Stimulated activated CD8-positive, alpha-beta memory T cell treated with anti-CD3 and anti-CD28 coated beads, Interleukin-4, amount 100 ng/mL, for 48 hours (primary cell): ENCODE measurements at places on chromosomes 5 and 9.

- DNase-seq: no peak
These were observed 126.1 kb upstream of the HAPLN1 start for GRCh38 chr5:83846624-83847350.

DNA sequence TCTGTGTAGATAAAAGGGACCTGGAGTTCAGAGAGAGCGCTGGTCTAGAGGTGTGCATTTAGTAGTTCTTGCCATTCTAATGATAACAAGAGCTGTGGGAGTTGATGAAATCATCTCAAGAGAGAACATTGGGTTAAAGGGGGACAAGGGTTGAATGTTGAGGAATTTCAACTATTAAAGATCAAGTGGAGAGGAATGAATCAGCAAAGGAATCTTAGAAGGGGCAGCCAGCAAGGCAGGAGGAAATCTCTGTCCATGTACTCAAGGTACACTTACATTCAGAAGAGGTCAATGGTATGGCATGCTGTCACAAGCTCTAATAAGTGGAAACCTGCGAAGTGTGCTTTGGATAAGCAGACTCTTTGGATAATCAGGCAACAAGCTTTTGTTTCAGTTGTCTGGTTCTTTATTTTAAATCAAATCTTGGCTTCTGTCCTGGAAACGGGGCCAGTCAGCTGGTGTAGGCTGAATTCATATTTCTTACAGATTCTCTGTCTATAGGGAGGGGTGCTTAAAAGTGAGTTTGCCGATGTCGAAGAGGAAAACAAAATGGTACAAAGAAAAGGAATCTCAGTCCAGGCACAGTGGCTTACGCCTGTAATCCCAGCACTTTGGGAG lies 320.5 kb upstream of the CD180 start:
- no peak for DNase-seq

GRCh38 chr9:136799079-136799853 lies 3.1 kb downstream of the CCDC183 start:
- DNase-seq: no peak

DNA sequence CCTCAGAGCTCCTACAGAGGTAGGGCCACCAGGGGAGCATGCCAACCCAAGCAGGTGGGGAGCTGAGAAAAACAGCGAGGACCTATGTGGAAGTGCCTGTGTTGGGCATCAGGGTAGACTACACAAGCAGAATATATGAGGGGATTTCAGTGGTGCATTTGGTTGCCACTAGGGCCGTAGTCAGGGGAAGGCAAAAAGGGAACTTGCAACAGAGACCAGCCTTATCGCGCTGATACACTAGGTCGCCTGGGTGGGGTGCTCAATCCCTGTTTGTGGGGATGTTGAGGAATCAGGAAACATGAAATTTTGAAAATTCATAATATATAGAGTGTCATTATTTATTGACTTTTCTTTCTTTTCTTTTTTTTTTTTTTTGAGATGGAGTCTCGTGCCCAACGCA lies 370.9 kb upstream of the PRR16 start:
- DNase-seq: no peak

DNA sequence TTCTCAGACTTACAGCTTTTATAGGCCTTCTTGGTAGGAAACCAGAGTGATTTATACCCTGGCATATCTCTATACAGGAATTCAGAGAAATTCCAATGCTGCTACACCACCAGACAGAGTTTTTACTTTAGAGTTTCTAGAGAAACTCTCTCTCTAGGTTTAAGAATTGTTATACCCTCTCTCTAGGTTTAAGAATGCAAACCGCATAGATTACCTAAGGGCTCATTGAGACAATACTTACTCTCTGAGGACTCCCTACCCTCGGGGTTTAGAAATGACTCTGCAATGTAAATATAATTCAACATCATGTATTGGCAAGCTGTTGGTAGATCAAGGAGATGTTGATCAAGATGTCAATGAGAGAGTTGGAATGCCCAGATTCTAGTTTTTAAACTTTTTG lies 15.3 kb upstream of the ELAVL2 start:
- no peak for DNase-seq

- no peak for DNase-seq
These were observed 183.6 kb downstream of the CFAP90 start for GRCh38 chr5:7667216-7667767.

DNA sequence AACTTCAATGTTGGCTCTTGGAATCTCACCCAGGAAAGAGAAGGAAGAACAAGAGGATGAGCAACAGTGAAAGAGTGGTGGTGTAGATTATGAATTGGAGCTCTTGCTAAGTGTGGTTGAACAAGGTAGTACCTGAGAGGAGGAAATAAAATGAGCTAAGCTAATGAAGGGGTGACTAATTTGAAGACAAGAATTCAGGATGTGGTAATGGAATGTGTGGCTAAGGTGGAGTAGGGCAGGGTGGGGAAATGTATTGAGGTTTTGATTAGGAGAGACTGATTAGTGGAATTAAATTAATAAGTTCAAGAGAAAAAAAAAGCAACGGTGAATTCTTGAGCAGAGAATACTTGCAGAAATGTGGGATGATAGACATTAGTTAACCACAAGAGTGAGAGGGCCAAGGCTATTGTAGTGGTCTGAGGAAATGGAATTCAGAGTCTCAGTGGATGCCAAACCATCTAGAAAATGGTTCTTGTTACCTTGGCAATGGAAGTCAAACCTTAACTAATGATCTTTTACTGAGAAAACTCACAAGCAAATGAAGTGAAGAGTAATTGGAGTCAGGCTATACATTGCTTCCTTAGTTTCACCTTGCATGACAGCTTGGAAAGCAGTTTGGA lies 648.3 kb upstream of the ZNF608 start:
- DNase-seq: no peak

DNA sequence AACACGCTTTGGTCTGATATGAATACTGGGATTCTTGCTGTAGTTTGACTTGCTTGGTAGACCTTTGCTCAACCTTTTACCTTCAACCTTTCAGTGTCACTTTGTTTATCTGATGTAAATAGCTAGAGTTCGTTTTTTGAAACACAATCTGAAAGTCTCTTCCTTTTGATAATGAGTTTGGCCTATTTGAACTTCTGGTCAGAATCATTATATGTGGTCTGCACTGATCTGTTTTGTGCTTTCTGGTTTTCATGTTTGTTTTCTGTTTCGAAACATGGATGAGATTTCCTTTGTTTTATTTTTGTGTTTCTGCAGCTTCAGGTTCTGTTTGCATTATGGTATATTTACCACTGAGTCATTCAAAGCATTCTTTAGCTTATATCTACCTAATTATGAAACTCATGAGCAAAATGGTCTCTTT lies 217.5 kb downstream of the GABBR2 start:
- no peak for DNase-seq

- no peak for DNase-seq
These were observed 286.3 kb upstream of the EFNA5 start for GRCh38 chr5:107957051-107957450.

- no peak for DNase-seq
These were observed 670 bp downstream of the EDIL3 start for GRCh38 chr5:84383816-84384603.

DNA sequence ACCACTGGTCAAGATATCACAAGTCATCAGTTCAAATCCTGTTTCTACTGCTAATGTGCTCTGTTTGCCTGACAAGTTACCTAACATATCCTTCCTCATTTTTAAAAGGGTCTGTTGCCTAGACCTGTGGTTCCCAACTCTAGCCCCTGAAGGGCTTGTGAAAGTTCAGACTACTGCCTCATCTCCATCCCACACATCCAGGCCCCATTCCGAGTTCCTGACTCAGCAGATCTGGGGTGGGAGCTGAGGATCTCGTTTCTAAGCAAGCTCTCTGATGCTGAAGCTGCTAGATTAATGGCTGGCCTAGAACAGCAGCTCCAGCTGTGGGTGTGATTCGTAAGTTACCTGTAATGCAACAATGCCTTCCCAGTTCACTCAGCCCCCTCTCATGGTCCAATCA lies 32.5 kb downstream of the S1PR3 start:
- no peak for DNase-seq

DNA sequence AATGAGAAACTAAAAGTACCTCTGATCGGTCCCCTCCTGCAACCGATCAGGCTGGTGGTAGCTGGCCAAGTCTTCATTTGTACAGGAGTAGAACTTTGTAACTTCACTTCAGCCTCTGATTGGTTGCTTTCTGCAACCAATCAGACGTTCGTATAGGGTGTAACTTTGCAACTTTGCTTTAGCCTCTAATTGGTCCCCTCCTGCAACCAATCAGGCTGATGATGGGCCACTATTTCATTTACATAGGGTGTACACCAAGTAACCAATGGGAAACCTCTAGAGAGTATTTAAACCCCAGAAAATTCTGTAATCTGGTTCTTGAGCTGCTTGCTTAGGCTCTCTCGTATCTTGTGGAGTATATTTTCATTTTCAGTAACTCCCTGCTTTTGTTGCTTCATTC lies 445.5 kb downstream of the MED10 start:
- DNase-seq: no peak

DNA sequence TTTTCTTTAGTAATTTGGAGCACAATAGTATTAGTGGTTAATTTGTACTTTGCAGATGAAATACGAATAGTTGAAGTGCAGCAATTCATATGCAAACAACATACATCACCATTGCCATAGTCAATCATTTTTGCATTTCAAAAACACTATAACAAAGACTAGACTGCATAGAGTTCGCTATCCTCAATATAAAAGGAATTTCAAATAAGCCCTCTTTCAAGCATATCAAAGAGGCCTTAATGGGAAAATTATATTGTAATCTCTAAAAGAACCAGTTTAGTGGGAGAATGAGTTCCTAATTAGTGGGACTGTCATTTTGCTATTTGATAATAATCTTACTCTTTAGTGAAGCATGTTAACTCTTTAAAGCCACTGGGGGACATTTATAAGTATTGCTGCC lies 2302.3 kb upstream of the C9orf72 start:
- no peak for DNase-seq

DNA sequence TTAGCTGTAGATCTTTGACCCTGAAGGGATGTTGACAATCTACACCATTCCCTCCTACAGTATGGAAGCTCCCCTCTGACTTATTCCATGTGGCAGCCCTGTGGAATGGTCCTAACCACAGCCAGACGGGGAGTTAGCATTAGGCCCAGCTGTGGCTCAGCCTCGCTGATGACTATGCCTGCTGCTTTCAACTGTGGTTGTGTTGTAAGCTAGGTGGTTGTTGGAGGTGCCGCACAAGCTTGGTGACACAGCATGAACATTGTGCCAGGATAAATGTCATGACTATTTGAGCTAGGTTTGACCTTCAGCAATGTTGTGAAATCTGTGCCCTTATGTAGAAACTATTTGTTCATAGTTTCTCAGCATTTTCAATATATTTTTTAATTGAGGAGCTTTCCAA lies 40.6 kb downstream of the SGCD start:
- no peak for DNase-seq

DNA sequence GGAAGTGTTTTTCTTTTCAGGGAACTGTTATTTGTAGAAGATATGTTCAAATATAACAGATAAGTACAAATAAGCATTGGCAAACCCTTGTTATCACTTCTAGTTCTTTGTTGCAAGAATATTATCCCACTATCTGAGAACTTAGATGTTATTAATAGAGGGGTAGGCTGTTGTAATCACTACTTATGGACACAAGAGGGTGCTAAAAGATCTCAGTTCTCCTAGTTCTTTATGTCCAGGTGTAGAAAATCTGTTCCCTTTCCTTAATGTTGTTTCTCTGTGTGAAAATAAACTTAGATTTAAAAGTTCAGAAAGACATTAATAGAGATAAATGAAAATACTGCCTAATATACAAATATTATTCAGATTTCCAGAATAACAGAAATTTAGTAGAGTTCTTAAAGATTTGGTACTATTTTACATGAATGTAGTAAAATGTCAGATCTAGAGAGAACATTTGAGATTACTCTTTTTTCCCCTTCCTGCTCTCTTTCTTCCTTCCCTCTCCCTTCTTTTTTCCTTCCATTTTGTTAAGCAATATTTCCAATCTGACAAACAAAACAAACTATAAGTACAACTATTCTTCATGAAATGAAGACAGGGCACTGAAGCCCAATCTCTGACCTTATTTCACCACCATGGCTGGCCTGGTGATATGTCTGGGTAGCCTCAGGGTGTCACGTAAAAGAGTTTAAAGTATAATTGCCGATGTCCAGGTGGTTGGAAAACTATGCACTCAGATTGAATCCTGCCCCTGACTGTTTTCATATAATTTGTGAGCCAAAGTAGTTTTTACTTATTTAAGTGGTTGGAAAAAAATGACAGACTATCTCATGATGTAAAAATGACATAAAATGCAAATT lies 43.6 kb upstream of the C5orf46 start:
- no peak for DNase-seq

DNA sequence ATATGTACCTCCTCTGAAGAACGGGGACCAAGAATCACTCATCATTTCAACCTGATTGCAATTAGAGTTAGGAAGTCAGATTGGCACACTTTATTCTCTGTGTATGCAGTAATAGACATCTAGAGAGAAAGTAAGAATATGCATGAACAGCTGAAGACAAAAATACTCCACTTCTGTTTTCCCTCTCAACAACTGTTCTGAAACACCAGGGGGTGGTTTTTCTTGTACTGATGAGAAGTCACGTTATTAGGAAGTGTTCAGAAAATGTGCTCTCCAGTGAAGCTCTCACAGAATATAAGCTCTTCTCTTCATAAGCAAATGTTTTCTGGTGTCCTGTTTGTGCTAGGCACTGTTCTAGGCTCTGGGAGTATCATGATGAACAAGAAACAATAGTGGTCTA lies 531.7 kb upstream of the C9orf72 start:
- no peak for DNase-seq

GRCh38 chr9:126564716-126565115 lies 49.0 kb upstream of the LMX1B start:
- no peak for DNase-seq

DNA sequence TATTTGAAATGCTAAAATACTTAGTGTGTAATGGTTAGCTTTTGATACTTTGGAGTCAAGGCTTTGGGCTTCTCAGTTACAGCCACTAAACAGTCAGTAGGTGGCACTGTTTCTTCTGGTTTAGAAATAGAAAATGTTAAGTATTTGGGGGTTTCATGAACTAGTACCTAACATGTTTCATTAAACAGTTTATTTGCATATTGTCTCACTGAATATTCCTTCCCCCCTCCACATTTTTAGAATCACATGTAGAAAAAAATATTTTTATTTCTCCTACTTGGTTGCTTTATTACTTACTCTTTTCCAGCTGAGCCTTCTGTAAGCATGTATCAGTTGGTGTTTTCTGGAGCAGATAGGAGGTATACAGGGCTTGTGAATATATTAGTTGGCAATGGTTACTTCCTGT lies 48.0 kb downstream of the IPO11 start:
- DNase-seq: no peak

DNA sequence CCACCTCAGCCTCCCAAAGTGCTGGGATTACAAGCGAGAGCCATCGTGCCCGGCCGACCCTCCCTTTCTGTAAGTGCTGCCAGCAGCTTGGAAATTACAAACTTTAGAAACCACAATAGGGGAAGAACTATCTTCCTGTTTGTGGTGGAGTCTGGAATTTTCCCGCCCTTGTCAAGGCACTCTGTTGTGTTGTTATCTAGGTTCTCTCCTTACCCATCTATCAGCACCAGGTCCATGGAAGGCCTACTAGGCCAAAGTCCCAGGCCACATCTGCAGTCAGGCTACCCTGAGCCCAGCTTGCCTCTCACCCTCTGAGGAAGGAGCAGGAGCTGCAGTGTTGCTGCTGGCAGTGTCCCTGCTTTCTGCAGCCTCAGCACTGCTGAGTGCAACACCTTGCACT lies 214.9 kb downstream of the MCTP1 start:
- no peak for DNase-seq
